Activated T-helper 9 cell treated with anti-CD3 and anti-CD28 coated beads, Interleukin-2, amount 50 U/mL, for 16 hours (primary cell): ENCODE measurements at places on chromosomes 1 and 21.

DNA sequence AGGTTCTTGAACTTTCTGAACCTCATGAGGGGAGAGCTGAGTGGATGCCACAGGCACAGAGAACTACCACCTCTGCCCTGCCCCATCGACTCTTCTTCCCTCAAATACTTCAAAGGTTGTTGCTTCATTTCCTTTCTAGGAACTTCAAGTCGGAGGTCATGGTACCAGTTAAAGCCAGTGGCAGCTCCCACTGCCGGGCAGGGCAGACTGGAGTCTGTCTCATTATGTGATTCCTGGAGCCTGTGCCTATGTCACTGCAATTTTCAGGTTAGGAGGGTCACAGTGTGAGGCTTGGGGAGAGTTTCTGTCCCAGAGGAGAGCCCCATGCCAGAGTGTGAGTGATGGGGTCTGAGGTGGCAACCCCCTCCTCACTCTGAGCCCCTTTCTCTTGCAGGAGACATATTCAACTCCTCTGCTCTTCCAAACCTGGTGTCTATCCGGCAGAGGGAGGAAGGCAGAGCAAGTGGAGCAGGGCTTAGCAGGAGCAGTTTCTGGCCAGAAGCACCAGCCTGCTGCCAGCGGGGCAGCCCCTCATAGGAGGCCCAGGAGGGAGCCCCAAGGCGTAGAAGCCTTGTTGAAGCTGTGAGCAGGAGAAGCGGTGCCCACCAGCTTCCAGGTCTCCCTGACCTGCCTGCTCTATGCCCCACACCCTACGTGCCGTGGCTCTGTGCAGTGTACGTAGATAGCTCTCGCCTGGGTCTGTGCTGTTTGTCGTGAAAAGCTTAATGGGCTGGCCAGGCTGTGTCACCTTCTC lies 29.3 kb downstream of the CAMK1G start:
- no peak for DNase-seq

GRCh38 chr1:79694241-79694640 lies 687.7 kb upstream of the ADGRL4 start:
- DNase-seq: no peak

- no peak for DNase-seq
Observed at GRCh38 chr1:162297208-162297607, 79.4 kb downstream of the SPATA46 start.

DNA sequence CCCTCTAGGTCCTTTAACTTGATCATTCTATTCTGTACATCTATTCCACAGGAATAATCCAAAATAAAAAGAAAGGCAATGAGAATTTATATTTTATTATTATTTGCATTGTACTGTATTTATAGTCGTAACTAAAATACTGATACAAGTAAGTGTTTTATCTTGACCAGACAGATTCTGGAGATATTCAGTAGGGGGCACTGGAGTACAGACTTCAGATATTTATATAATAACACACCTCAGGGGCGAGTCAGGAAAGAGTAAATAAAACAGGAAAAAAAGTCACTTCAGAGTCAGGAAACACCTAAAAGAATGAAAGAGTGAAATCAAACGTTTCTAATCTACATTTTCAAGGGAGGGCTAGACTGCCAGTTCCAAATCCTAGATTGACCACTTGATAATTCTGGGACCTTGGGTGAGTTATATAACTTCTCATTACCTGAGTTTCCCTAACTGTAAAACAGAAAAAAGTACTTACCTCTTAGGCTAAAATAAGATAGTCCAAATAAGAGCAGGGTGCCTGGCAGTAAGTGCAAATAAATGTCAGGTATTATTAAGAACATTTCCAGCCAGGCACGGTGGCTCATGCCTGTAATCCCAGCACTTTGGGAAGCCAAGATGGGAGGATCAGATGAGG lies 31.1 kb upstream of the MTF1 start:
- no peak for DNase-seq

DNA sequence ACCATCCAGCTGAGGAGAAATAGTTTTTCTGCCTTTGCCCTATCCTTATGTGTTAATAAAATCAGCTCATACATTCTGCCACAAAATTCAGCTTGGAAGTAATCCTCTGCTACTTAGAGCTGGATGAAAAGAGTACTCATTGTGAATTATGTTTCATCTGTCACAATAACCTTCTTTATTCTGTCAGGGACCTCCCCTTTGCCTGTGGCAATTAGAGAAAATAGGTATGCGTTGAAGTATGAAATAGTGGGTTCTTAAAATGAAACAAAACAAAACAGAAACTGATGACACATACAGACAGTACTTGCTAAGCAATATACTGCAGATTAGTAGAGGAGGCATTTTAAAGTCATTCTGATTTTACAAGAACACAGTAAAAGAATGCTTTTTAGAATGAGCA lies 578.5 kb downstream of the USP25 start:
- no peak for DNase-seq

GRCh38 chr1:9191231-9191630 lies 43.3 kb upstream of the H6PD start:
- DNase-seq: no peak

DNA sequence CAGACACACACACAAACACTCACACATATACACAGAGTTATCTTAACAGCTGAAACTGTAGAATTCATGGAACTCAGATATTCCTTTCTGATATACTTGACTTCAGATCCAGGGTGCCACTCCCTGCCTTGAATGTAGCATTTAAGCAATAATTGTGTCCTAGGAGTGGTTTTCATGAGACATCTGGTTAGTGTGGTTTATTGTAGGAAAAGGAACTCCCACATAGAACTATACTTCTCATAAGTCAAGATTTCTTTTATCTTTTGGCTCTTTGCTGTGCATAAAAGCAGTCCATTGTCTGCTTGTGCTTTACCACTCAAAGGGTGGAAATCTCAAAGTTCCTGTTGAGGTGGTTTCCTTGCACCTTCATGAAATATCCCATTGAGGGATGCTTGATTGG lies 272.6 kb upstream of the SGIP1 start:
- DNase-seq: no peak

GRCh38 chr1:175399795-175400194 lies 207.2 kb upstream of the KIAA0040 start:
- DNase-seq: no peak

GRCh38 chr1:1974834-1975233 lies 28.8 kb downstream of the CFAP74 start:
- DNase-seq: no peak

- peak; percentile 85 for DNase-seq
Observed at GRCh38 chr1:6624710-6625583, at the start of gene THAP3. TSS of gene THAP3 (plus strand) at chr1:6624868. CDS start at chr1:6625219, 351 bp downstream.

DNA sequence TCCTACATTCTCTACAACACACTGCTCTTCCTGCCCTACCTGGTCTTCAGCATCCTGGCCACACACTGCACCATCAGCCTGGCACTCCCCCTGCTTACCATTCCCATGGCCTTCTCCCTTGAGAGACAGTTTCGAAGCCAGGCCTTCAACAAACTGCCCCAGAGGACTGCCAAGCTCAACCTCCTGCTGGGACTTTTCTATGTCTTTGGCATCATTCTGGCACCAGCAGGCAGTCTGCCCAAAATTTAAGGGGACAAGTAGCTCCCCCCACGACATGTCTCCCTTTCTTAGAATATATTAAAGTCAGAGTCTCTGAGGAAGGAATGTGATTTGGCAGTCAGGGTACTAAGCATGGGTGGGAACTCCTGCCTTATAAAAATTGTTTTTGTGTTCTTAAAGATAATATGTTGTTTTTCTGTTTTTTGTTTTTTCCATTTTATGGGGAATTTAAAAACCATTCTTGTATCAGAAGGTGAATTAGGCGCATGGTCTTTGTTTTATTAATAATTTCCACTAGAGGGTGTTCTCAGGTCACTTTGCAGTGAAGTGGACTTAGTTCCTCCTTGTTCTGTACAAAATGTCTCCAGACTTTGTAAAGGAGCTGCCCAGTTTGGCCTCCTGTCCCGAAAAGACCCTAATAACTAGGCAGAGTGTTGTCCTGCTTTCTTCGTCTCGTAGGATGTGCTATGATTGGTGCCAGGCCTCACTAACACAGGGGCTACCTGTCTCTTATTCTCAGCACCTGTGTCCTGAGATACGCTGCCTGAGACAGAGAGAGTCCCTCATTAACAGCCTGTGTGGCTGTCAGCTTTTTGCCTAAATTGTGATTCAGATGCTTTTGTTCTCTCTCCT lies 13.1 kb downstream of the UBIAD1 start:
- no peak for DNase-seq

DNA sequence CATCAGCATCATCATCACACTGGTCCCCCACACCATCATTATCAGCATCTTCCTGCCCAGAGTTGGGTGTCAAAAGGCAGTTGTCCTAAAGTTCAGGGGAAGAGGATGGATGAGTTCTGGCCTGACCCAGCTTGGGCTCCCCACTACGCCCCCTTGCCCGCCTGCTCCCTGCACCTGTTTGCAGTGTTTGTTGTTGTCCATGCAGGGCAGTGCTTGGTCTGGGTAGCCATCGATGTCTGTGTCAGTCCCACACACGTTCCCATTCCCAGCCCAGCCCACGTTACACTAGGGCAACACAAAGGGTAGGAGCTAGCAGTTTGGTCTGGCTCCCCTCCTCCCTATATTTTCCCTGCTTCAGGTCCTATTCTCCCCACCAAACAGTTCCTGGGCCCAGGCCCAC lies 6.8 kb downstream of the THBS3 start:
- DNase-seq: no peak

- no peak for DNase-seq
Observed at GRCh38 chr1:104761961-104762570, 1012.4 kb downstream of the AMY1C start.

DNA sequence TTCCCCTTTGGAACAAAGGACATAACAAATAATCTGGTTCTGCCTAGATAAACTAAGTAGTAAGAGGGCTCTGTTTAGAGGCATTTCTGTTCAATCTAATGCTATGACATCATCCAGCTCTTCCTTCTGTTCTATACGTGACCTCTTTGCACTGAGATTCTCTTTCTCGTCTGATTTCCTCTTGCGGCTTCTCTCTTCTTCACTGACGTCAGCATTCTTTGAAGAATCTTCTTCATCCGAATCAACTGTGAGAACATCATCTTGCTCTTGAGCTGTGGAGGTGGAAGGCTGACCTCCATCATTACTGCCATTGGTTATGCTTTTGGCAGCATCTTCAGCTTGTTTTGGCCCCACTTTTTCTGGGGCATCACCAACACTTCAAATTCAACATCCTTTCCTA lies 130.4 kb downstream of the HS2ST1 start:
- DNase-seq: no peak

DNA sequence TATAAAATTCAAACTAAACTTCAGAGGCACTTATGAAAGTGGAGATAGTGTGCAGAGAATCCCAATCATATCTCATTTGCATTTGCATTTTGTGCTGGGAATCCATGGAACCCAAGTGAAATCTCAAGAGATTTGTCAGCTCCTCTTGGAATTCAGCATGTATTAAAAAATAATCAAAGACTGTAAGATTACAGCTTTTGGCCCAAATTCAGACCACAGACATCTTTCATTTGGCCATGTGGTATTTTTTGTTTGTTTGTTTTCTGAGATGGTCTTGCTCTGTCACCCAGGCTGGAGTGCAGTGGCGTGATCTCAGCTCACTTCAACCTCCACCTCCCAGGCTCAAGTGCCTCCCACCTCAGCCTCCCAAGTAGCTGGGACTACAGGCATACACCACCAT lies 3.8 kb upstream of the CACYBP start:
- no peak for DNase-seq

DNA sequence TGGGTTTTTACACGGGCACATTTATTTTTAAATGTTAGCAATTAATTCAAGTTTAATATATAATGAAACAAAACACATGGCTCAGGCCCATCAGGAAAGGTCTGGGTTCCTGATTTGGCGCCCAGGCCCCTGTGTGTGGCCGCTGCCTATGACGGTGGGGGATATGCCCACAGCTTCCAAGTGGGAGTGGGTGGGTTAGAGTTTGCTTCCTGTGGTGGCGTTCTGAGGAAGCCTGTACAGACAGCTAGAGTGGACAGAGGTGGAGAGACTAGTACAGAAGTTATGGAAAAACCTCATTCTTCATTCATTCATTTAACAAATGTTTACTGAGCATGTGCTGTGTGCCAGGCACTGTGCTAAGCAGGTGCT lies 22.4 kb upstream of the EPS8L3 start:
- no peak for DNase-seq

GRCh38 chr1:108007531-108007930 lies 42.6 kb upstream of the VAV3 start:
- no peak for DNase-seq

DNA sequence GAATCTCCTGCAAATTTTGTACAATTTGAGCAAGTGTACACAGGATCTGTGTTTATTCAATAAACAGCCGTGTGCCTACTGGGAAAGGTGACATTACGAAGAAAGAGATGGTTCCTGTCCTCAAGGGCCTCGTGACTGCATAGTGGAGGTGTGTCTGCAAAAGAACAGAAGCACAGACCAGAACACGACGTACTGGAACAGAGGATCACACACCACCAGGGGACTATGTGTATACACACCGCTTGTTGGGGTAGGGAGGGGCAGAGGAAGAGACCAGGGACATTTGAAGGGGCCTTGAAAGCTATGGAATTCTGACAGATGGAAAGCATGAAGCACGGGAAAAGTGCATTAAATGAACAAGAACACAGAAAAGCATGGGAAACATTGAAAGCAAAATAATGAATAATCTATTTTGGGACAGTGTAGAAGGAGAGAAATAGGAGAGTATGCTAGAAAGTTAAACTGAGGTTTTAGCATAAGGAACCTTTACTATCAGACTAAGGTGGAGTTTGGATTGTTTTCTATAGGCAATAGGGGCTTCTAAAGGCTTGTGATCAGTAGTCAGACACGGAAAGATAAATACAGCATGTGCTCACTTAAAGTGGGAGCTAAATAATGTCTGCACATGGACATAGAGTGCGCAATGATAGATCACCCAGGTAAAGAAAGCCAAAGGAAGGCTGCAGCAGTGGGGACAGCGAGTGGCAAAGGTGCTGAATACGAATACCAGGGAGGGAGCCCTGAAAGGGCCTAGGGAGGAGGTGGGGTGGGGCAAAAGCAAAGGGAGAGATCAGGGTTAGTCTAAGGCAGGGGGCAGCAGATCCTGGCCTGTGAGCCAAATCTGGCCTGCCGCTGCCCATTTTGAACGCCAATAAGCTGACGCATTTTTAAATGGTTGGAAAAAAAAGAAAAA lies 11.0 kb downstream of the JAK1 start:
- no peak for DNase-seq
